ENCODE measurements at places on chromosomes 3 and 15. TPM values are rescaled to one million over a fixed set of nuclear protein-coding genes. Genes with fewer than 3 reads are reported as not detected.
A peak's percentile ranks its signal among the peaks of the same experiment; 100 is the strongest.

GRCh38 chr3:135249186-135249585 lies 454.1 kb downstream of the EPHB1 start:
- DNase-seq, result no peak

GRCh38 chr3:122464659-122465058 lies 48.8 kb upstream of the WDR5B start:
- DNase-seq, result no peak

DNA sequence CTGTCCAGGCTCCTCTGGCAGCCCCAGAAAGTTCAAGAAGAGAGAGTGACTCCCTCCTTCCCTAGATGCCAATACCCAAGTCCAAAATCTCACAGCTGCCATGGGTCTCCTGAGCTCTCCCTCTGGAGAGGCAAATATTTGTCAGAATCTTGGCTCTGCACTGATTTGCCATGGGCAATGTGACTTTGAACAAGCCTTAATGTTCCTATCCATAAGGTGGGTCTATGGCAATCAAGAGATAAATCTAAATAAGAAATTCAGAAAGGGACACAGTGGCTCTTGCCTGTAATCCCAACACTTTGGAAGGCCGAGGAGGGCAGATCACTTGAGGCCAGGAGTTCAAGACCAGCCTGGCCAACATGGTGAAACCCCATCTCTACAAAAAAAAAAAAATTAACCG lies 12.4 kb upstream of the WNT7A start:
- DNase-seq, result no peak

GRCh38 chr15:61053401-61053965 lies 175.6 kb downstream of the RORA start:
- no peak for DNase-seq

GOLGA6A gene
- not detected for total RNA-seq

DNA sequence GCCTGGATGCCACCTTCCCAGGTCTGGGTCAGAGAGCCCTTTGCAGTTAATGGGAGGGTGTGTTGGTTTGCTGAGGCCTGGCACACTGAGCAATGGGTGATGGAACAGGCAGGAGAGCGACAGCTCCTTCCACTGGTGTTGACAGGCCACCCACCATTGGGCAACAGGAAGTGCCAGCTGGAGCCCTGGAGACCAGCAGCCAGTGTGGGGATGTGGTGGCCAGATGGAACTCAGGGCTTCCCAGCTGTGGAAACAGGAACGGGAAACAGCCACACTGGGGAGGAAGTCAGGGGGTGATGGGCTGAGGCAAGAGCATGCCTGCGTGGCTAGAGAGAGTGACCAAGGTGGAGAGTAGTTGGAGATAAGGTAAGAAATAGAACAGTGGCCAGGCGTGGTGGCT lies 9.3 kb downstream of the PSTPIP1 start:
- no peak for DNase-seq

PLD1 gene
- total RNA-seq, result 0.99 TPM

- no peak for DNase-seq
Observed at GRCh38 chr15:69939513-69940440, 157.9 kb downstream of the TLE3 start.

- DNase-seq, result peak; percentile 38
Observed at GRCh38 chr3:184568924-184569829, 7.6 kb downstream of the EPHB3 start.

GRCh38 chr3:66401675-66402491 lies 98.9 kb downstream of the LRIG1 start:
- no peak for DNase-seq

DNA sequence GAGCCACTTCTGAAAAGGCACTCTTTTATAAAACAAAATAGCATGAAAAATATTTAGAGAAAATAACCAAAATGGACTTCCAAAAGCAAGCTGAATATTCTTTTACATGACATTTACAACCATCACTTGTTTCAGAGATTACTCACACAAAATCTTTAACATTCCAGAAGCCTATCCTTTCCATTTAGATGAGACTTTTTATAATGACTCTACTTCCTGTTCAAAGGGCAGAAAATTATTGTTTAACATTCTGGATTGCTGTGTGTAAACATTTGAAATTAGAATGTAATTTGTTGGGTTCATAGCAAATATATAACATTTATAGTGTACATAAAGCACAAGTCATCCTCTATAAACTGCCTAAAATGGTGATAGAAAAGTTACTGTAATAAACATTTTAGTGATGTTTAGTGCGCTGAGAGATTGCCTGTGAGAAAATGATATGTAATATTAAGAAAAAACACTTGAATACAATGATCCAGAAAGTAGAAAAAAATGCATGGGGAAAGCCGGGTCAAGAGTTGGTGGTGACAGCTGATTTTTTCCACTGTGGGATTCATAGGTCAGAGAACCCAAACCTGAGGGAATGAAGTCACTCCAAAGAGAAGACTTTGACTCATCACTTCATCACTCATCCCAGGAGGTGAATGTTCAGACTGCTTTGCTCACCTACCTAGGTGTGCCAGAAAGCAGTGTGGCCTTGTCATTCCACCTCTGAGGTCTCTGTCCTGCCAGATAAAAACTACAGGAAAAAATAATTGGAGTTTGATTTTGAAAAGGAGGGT lies 305.8 kb downstream of the ARPP21 start:
- no peak for DNase-seq

DNA sequence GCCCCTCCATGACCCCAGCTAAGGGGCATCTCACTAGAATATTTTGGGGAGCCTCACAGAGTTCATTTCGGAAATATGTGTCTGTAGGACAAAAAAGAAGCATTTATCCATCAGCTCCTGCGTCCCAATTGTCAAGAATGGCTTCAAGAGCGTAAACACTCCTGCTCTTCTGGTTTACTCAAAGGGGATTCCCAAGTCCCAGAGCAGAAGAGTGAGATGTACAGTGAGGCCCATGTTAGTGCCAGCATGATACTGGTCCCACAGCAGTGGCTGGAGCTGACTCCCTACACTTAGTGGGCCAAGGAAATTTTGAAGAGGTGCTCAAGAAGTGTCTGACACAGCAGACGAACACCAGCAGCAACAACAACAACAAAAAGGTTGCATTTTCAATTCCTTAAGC lies 34.9 kb upstream of the ARL8B start:
- no peak for DNase-seq

TMEM40 gene
- not detected for total RNA-seq

GRCh38 chr15:61036136-61036535 lies 193.0 kb downstream of the RORA start:
- no peak for DNase-seq

NDN gene
- total RNA-seq, result 1.3 TPM

GRCh38 chr3:84175449-84175848 lies 783.3 kb upstream of the CADM2 start:
- no peak for DNase-seq

DNA sequence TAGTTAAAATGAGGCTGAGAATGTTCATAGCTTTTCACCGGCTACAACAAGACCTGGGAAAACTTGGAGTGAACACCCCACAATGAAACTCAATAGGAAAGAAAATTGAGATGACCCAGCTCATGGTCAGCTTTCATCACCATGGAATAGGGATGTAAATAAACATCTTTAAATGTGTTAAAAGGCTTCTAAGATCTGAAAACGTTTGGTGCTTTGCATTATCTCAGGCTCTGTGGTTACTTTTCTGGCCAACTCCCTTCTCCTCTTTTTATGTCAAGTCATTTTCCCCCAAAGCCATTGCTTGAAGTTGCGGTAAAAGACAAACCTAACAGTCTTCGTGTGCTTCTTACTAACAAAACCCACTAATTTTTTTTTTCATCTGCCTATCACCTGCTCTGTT lies 195.8 kb downstream of the MECOM start:
- DNase-seq, result no peak

- no peak for DNase-seq
Observed at GRCh38 chr15:39431376-39431775, 149.5 kb upstream of the THBS1 start.

HIGD2B gene
- 0.27 TPM for total RNA-seq

- DNase-seq, result no peak
Observed at GRCh38 chr3:70606018-70606417, 293.6 kb upstream of the MDFIC2 start.

SLITRK3 gene
- not detected for total RNA-seq

All from activated CD4-positive, alpha-beta memory T cell treated with anti-CD3 and anti-CD28 coated beads for 36 hours (primary cell).